Left ventricle myocardium inferior (tissue), 1 donor: ENCODE measurements at places on chromosomes 7 and 10. TPM values are rescaled to one million over a fixed set of nuclear protein-coding genes. Genes with fewer than 3 reads are reported as not detected.

- no peaks in the 10 kb centered on the region for H3K27me3 ChIP-seq
- no peak overlapping the region for H3K27ac ChIP-seq
- H3K36me3 ChIP-seq = peaks cover 86% of the 10 kb centered on the region
- no peak for DNase-seq
Observed at GRCh38 chr7:74235518-74236268, 18.5 kb downstream of the RFC2 start.

DNA sequence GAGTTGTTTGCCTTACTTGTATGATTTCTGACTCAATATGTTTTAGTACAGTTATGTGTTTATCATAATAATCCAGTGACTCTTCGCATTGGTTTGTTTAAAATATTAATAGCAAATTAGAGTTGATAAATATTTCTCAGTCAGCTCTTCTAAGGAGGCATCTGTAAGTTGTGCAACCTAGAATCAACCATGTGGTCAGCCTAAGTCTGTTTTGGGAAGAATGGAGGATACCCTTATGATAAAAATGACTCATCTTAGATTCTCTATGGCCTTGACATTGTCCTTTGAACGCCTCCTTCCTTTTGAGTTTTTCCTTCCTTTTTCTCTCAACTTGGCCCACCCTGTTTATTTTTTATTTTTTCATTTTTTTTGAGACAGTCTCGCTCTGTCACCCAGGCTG lies 18.8 kb downstream of the DNAJC9 start:
- peaks cover 22% of the 10 kb centered on the region for H3K36me3 ChIP-seq
- H3K4me1 ChIP-seq = peaks cover 3% of the 10 kb centered on the region
- H3K4me3 ChIP-seq = no peak overlapping the region
- H3K27me3 ChIP-seq = no peaks in the 10 kb centered on the region
- no peak overlapping the region for H3K27ac ChIP-seq
- DNase-seq = no peak

NME8 gene
- total RNA-seq = not detected

DNA sequence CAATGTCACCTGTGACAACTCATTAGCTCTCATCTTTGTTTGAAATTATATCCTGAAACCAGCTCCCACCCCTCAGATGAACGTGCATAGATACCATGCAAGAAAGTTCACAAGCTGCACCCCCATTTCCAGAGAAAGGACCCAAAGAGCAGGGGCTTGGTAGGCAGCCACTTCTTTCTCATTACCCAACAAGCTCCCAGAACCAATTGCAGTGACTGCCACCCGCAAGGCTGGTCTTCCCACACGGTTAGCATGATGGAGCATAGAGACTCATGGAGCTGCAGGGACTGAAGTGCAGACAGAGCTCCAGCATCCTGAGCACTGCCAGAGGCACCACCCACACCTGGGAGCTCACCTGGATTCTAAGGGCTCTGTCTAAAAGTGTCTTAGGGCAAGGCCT lies 28.5 kb downstream of the FRMPD2 start:
- no peak overlapping the region for H3K4me3 ChIP-seq
- peaks cover 38% of the 10 kb centered on the region for H3K4me1 ChIP-seq
- H3K27ac ChIP-seq = no peak overlapping the region

SCIN gene
- not detected for total RNA-seq

LRRN3 gene
- total RNA-seq = 7.4 TPM

TMEM270 gene
- total RNA-seq = not detected

DNA sequence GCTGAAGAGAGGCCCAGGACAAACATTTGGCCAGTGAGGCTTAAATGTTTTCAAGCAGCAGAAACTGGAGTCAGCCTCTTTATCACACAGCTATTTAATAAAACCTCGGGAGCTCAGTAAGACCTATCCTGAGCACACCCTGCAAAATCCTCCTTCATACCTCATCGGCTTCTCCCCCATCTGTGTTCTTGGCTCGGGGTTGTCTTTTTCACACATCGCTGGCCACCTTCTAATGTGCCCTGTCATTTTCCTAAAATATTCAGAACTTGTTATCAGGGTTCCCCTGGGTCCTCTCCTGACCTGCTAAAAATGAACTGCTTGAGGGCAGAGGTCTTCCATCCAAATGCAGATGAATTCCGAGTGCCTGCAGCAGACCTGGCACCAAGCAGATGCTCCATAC lies 310.3 kb upstream of the AKR1E2 start:
- H3K27ac ChIP-seq = peak overlapping the region; percentile 89
- peaks cover 44% of the 10 kb centered on the region for H3K4me1 ChIP-seq
- H3K4me3 ChIP-seq = no peak overlapping the region
- DNase-seq = no peak
- no peaks in the 10 kb centered on the region for H3K36me3 ChIP-seq
- H3K27me3 ChIP-seq = no peaks in the 10 kb centered on the region

GRCh38 chr7:46633200-46633599 lies 712.1 kb upstream of the IGFBP3 start:
- DNase-seq = no peak
- no peak overlapping the region for H3K27ac ChIP-seq
- H3K4me3 ChIP-seq = no peak overlapping the region
- H3K27me3 ChIP-seq = no peaks in the 10 kb centered on the region

DNA sequence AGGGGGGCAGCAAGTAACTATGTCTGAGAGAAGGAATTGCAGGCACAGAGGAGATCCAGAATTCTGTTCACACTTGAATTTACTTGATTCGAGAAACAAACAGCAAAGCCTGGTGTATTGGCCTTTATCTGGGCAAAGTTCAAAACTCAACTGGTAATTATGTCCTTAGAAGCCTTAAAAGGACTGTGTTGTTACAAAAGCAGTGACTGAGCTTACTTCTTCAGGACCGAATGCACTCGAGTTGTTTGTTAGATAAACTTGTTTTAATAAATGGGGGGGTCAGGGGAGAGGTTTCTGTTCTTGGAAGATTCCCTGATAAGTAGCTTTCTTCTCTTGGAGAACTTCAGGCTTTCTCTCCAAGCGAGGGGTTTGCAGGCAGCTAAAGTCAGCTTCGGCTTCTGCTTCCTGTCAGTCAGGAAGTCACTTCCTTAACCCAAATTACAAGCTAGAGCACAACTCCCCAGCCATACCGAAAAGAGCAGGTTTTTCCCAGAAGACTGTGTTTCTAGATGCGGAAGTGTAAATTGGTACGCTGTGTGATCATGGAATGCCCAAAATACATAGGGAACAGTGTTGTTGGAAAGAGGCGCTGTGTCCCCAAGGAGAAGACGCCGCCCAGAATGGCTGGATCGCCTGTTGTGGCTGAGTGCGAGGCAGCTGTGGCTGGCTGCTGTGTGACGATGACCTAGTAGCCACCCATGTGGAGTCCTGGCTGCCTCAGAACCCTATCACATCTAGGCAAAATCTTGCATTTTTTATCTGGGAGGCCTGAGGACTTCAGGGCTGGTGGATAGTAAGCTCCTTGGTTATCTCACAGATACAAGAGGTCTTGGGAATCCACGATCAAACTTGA lies 110.4 kb downstream of the TCF7L2 start:
- H3K27ac ChIP-seq = peak overlapping the region; percentile 83
- no peaks in the 10 kb centered on the region for H3K27me3 ChIP-seq
- peaks cover 81% of the 10 kb centered on the region for H3K4me1 ChIP-seq
- peak overlapping the region; percentile 43 for H3K4me3 ChIP-seq
- DNase-seq = peak; percentile 78

GRCh38 chr7:151142686-151143040 lies 24.8 kb downstream of the GBX1 start:
- H3K4me1 ChIP-seq = peaks cover 31% of the 10 kb centered on the region
- H3K4me3 ChIP-seq = no peak overlapping the region
- H3K27me3 ChIP-seq = no peaks in the 10 kb centered on the region
